ENCODE measurements at places on chromosomes 12 and 14. TPM values are rescaled to one million over a fixed set of nuclear protein-coding genes. Genes with fewer than 3 reads are reported as not detected.

GRCh38 chr12:52797529-52797894, 1.6 kb upstream of the KRT3 start:
- H3K27ac ChIP-seq = no peak overlapping the region
- no peak overlapping the region for H3K4me3 ChIP-seq
- no peak for DNase-seq
- no peaks in the 10 kb centered on the region for H3K27me3 ChIP-seq
- H3K4me1 ChIP-seq = no peaks in the 10 kb centered on the region
- H3K36me3 ChIP-seq = no peaks in the 10 kb centered on the region

Gene PPFIA2
- total RNA-seq = 1.4 TPM

DNA sequence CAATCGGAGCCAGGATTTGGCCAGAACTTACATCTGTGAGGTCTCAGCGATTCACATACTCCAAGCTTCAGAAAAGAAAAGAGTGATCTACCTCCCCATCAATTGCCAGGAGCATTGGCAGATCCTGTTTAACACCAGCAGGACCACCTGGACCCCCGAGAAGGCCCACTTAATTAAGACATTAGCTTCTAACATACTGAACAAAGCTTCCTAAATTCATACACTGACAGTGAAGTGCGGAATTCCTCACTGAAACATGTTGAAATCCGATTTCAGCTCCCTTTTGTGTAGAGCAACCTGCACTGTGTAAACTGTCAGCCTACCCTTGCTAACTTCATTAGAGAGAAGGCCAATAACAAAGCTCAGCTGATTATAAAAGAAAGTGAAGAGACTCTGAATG, 274.0 kb downstream of the NOVA1 start:
- H3K27me3 ChIP-seq = no peaks in the 10 kb centered on the region
- H3K36me3 ChIP-seq = no peaks in the 10 kb centered on the region
- H3K4me1 ChIP-seq = peaks cover 12% of the 10 kb centered on the region
- peak; percentile 56 for DNase-seq
- H3K27ac ChIP-seq = no peak overlapping the region
- H3K4me3 ChIP-seq = no peak overlapping the region

DNA sequence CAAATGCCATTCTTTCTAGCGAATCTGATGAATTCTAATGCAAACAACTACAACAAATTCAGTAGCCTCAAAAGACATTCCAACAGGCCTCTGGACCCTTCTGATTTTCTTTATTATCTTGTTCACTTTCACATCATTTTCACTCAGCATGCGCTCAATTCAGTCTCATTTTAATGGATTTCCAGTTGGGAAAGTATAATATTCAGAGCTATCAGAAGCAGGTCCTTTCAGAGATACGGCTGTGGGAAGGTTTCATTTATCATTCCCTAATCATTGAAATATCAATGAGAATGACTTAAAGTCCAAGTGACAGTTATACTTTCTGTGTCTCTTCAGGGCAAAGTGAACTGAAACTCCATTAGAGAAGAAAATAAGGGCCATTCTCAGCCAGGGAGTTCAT, 1083.7 kb upstream of the FLRT2 start:
- H3K27me3 ChIP-seq = no peaks in the 10 kb centered on the region
- H3K4me1 ChIP-seq = peaks cover 7% of the 10 kb centered on the region
- H3K36me3 ChIP-seq = no peaks in the 10 kb centered on the region
- H3K4me3 ChIP-seq = no peak overlapping the region
- DNase-seq = no peak
- no peak overlapping the region for H3K27ac ChIP-seq

- no peak overlapping the region for H3K4me3 ChIP-seq
- peaks cover 11% of the 10 kb centered on the region for H3K4me1 ChIP-seq
- no peaks in the 10 kb centered on the region for H3K27me3 ChIP-seq
- H3K27ac ChIP-seq = no peak overlapping the region
- no peaks in the 10 kb centered on the region for H3K36me3 ChIP-seq
- no peak for DNase-seq
Observed at GRCh38 chr12:96850676-96851075, 56.4 kb upstream of the NEDD1 start.

GRCh38 chr12:132439333-132439904, 50.5 kb upstream of the FBRSL1 start:
- H3K4me1 ChIP-seq = peaks cover 2% of the 10 kb centered on the region
- no peak overlapping the region for H3K4me3 ChIP-seq
- no peak for DNase-seq
- H3K27ac ChIP-seq = no peak overlapping the region
- peaks cover 53% of the 10 kb centered on the region for H3K27me3 ChIP-seq

DNA sequence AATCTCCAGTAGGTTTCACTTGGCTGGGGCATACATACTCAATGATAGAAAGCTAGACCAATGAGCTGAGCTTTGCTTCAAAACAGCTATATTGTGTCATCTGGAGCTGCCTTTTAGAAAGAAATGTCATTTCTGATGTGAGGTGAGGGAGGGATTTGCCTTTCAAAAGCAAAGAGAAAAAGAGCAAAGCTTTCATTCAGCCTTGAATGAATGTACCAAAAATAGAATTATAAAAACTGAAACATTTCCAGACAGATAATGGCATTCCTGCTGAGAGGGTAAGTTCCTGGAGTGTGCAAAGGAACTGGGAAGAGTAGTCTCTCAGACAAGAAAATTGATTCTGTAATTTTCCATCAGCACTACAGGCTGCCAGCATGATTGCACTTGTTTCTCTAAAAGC, 710.0 kb downstream of the LRFN5 start:
- DNase-seq = no peak
- no peaks in the 10 kb centered on the region for H3K4me1 ChIP-seq
- H3K4me3 ChIP-seq = no peak overlapping the region
- H3K27ac ChIP-seq = no peak overlapping the region

Gene LHX5
- 48.4 TPM for total RNA-seq

GRCh38 chr12:28699029-28699428, 450.0 kb upstream of the FAR2 start:
- DNase-seq = no peak
- H3K36me3 ChIP-seq = no peaks in the 10 kb centered on the region
- no peak overlapping the region for H3K4me3 ChIP-seq
- H3K27ac ChIP-seq = no peak overlapping the region
- H3K4me1 ChIP-seq = no peaks in the 10 kb centered on the region
- no peaks in the 10 kb centered on the region for H3K27me3 ChIP-seq

Gene WNT5B
- 73.8 TPM for total RNA-seq

Gene TAS2R9
- not detected for total RNA-seq

Gene TPH2
- total RNA-seq = not detected

GRCh38 chr12:44126806-44127205, 290.9 kb downstream of the TMEM117 start:
- H3K27me3 ChIP-seq = no peaks in the 10 kb centered on the region
- peaks cover 21% of the 10 kb centered on the region for H3K4me1 ChIP-seq
- no peak overlapping the region for H3K27ac ChIP-seq
- no peaks in the 10 kb centered on the region for H3K36me3 ChIP-seq

DNA sequence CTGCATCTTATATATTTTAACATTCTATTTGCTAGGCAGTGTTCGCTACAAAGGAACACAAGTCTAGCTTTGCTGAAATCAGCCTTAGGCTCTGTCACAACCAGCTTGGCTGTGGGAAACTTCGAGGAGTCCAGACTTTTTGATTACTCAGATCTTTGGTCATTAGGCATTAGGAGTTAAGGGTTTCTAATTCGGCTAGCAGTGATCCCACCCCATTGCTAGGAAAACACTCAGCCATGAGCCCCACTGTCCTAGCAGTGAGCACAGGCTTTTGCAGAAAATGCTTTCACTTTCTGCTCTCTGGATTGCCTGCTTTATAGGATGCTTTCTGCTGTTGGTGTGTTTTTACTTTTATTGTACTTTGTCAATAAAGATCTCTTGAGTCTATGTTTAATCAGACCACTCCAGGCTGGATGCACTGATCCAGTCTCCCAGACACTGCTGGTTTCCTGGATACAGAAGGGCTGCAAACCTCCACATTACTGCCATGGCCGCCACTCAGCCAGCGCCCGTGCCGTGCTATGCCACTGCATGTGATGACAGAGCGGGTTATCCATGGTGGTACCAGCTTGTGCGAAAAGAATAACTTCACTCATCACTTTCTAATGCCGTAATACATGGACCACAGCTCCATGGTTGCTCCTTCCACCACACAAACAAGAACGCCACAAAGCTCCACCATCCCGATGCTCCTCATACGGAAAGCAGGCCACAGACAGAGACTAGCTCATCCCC, 41.0 kb upstream of the PYGL start:
- no peak overlapping the region for H3K27ac ChIP-seq
- no peak overlapping the region for H3K4me3 ChIP-seq
- H3K36me3 ChIP-seq = no peaks in the 10 kb centered on the region
- no peaks in the 10 kb centered on the region for H3K27me3 ChIP-seq

DNA sequence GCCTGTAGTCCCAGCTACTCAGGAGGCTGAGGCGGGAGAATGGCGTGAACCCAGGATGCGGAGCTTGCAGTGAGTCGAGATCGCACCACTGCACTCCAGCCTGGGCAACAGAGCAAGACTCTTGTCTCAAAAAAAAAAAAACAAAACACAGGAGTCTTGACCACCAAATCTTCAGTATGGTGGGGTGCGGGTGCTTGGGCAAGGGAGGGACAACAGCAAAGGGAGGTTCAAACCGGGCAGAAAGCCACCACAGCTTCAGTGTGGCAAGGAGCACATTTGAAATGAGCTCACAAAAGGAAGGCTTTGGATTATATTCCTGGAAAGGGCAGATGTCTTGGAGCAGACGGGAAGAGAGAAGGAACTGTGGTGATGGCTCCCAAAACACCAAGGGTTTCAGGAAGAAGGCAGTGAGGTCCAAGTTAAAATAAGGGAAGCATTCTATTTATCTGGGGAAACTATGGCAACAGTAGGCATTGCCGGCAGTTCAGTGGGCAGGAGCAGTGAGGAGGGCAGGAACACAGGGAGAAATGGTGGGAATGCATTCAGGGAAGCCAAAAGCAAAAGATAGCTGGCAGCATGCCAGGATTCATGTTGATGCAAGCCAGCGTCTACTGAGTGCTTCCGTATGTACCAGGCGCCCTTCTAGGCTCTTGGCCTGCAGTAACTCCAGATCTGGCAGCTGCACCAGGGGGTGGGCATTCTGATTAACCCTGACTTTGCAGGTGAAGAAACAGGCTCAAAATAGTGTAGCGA, 51.0 kb upstream of the SRSF5 start:
- H3K36me3 ChIP-seq = no peaks in the 10 kb centered on the region
- no peak overlapping the region for H3K4me3 ChIP-seq
- no peaks in the 10 kb centered on the region for H3K27me3 ChIP-seq
- H3K4me1 ChIP-seq = peaks cover 61% of the 10 kb centered on the region

Gene FGF23
- 0.58 TPM for total RNA-seq

GRCh38 chr12:28963554-28963953, 185.5 kb upstream of the FAR2 start:
- H3K4me1 ChIP-seq = no peaks in the 10 kb centered on the region
- DNase-seq = peak; percentile 14
- no peak overlapping the region for H3K4me3 ChIP-seq
- H3K27me3 ChIP-seq = no peaks in the 10 kb centered on the region

DNA sequence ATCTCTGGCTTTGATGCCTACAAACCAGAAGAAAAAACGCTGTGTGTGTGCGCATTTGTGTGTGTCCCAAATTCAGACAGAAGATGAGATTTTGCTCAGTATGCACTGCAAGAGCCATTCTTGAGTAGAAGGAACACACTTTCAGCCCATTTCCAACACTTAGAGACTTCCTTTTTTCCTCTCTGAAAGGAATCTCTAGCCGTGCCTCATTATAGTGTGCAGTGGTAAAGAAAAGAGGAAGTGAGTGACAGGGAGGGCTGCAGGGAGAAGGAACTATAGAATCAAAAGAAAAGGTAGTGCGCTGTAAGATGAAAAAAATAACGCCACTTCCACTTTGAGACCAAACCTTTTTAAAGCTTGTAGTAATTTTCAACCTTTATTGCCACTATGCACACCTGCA, 1400.9 kb upstream of the FLRT2 start:
- no peaks in the 10 kb centered on the region for H3K27me3 ChIP-seq
- H3K27ac ChIP-seq = peak overlapping the region; percentile 3
- DNase-seq = peak; percentile 22
- H3K4me1 ChIP-seq = peaks cover 11% of the 10 kb centered on the region

Measured in neural progenitor cell (in vitro differentiated cells).